ENCODE measurements at places on chromosomes 1 and 21.

DNA sequence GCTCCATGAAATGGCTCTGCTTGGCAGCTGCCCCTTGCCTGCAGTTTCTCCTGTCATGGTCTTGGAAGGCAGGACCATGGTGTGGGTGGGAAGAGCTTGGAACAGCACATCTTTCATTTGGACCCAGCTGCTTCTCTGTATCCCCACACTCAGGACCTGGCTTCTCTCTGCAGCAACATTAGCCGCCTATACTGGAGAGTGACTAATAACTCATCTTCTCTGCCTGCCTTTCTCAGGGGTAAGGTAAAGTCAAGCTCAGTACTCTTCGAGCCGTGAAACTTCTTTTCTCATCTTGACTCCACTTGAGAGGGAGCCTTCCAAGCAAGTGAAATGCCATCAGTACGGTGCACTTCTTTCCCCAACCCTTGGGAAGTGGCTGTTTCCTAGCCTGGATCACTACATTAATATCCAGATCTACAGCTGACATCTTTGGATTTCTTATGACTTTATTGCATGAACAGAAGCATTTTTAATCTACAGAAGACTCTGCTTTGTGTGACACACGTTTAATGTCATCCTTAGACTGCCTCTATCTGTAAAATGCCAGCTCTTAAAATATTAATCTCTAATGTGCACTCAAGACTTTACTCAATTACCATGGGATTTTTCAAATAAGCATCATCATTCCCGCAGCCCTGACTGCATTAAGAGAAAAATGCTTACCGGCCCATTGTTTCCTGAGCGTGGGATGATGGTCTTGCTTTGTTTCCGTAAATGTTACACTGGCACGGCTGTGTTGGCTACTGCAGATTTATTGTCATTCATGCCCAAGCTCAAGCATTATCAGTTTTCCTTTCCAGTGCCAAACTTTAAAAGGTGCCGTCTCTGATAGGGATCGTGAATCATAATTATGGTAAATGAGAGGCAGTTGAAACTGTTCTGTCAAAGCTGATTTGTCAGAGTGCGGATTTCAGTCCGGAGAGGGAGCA lies 242.9 kb downstream of the HHAT start:
- no peak overlapping the region for H3K4me3 ChIP-seq
- H3K4me1 ChIP-seq: no peaks in the 10 kb centered on the region
- H3K27ac ChIP-seq: no peak overlapping the region
- DNase-seq: no peak
- no peaks in the 10 kb centered on the region for H3K27me3 ChIP-seq

GRCh38 chr21:17539743-17540341 lies 27.0 kb downstream of the CXADR start:
- H3K27me3 ChIP-seq: peaks cover 8% of the 10 kb centered on the region
- no peaks in the 10 kb centered on the region for H3K36me3 ChIP-seq
- no peak overlapping the region for H3K4me3 ChIP-seq
- DNase-seq: no peak

- no peaks in the 10 kb centered on the region for H3K36me3 ChIP-seq
- no peak for DNase-seq
- H3K27ac ChIP-seq: no peak overlapping the region
- H3K27me3 ChIP-seq: no peaks in the 10 kb centered on the region
- H3K4me3 ChIP-seq: no peak overlapping the region
Observed at GRCh38 chr1:69029649-69030048, 532.8 kb upstream of the DEPDC1 start.

- H3K27me3 ChIP-seq: no peaks in the 10 kb centered on the region
- peaks cover 27% of the 10 kb centered on the region for H3K4me1 ChIP-seq
- H3K4me3 ChIP-seq: no peak overlapping the region
- no peak overlapping the region for H3K27ac ChIP-seq
- H3K36me3 ChIP-seq: peaks cover 14% of the 10 kb centered on the region
- DNase-seq: peak; percentile 22
Observed at GRCh38 chr1:74729741-74730478, 2.9 kb downstream of the CRYZ start.

DNA sequence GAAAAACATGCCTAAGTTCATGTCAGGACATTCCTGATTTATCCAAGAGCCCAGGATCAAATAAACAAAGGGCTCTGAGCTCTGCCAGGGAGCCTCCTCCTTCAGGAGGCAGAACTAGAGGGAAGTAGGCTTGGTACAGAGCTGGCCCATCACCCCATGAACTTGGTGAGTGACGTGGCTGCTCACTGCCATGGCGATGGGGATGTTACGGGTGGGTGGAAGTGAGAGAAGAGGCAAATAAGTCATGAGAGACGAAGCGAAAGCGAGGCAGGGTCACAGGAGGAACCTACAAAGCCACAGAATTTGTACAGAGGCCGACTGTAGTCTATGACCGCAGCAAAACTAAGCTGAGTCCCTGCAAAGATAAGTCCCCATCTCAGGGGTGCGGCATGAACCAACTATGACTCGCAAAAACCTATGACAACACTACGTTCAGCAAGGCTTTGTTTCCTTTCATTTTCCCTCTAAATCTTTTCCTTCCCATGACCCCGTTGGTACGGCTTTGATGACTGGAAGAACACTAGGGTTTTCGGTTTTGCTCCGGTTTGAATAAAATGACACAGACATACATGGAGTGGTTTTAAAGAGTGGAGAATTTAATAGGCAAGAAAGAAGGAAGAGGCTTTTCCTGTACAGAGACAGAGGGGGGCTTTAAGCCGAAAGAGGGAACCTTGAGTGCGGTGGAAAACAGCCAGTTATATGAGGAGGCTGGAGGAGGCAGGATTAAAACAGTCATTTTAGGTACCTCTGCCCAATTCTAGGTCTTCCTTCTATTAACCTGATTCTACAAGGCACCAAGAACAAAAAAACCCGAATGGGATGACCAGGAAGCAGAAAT lies 74.1 kb downstream of the CD46 start:
- H3K36me3 ChIP-seq: peaks cover 43% of the 10 kb centered on the region
- H3K4me3 ChIP-seq: peak overlapping the region; percentile 90
- DNase-seq: peak; percentile 92
- H3K27me3 ChIP-seq: no peaks in the 10 kb centered on the region
- peak overlapping the region; percentile 99 for H3K27ac ChIP-seq

- no peaks in the 10 kb centered on the region for H3K36me3 ChIP-seq
- no peak for DNase-seq
- no peak overlapping the region for H3K4me3 ChIP-seq
- H3K27me3 ChIP-seq: no peaks in the 10 kb centered on the region
- no peak overlapping the region for H3K27ac ChIP-seq
Observed at GRCh38 chr1:230772457-230773395, 25.5 kb downstream of the CAPN9 start.

DNA sequence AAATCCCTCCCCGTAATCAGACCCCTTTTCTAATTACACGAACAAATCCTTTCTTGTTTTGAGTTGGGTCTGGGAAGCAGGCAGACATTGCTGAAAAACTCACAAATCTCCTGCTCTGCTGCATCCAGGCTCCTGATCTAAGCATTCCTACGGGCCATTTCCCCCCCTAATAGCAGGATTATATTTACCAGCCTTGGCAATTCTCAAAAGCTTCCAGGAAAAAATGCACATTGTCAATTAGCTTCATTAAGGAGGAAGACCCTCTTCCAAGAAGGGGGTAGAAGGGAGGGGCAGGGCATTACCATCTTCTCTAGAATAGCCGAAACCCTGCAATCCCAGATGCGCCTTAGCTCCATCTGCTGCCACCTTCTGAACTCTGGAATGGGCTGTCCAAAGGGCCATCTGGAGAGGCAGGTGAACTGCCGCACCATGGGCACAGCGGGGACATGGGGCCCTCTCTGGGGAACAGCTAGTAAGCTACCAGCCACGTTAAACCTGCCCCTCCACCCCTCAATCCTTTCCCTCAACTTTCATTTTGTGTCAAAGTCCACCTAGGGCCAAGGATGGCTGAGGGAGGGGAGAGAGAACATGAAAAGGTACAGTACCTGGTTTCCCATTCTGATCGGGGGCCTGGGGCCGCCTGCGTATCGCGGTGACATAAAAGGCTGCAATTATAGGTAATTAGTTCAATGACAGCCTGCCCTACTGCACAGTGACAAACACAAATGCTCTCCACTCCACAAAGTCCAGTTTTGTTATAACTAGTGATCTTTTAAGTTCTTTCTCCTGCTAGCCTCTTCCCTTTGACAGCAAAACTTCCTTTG lies 56.8 kb downstream of the MRPL37 start:
- no peak overlapping the region for H3K27ac ChIP-seq
- H3K4me1 ChIP-seq: no peaks in the 10 kb centered on the region
- H3K4me3 ChIP-seq: no peak overlapping the region

All from T-helper 2 cell treated with Interferon-gamma antibody and Interleukin-4, amounts not matched to agents 5 μg/mL and 100 μg/mL, for 36 hours (primary cell).